ENCODE measurements at places on chromosomes 1 and 21.

DNA sequence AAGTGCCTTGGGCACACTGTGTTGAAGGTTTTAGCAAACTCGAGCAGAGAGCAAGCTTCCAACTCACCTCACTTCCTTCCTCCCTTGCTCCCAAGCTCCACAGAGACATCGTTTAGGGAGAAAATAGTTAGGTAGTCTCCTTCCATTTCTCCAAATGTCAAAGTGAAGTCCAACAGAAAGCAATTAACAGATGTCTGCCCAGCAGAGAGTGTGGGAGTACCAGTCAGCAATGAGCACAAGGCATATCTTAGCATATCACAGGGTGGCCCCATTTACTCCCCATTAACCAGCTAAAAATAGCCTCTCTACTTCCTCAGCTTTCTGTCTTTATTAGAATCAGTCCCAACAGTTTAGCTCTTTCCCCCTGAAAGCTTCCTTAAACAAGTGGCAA lies 334.2 kb upstream of the CAMK1G start:
- DNase-seq, result no peak

DNA sequence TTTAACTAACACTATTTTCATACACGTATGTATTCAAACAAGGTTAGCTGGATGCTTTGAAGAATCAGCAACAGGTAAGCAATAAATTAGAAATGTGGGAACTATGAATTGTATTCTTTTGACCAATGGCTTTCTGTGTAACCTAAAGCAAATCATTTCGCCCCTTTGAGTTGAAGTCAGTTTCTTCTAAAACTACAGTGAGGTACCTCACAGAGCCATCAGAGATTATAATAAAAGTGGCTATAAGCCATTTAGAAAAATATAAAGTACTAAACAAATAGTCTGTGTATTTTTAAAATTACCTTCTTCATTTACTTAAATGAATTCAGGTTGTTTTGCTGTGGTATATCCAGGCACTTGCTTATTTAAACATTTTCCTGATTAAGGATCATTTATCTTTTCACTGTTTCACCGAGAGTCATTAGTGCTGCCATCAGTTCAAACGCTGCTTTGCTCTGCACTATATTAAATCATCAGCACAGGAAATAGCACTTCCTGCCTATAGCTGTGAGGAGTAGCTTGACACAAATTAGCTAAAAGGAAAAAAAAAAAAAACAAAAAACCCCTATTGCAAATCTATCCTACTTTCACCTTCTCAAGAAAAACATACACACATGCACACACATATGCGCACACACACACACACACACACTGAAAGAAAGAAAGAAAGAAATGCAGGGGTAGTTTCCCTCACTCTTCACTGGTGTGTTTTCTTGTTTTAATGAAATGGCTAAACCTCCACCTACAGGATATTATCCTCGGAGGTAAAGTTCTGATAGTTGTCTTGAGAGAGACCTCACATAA lies 39.8 kb upstream of the C1orf105 start:
- DNase-seq, result no peak

GRCh38 chr1:156727926-156728598 lies at the start of gene METTL25B:
METTL25B (plus strand) TSS chr1:156728469; CDS start chr1:156729105, 636 bp downstream.
- no peak for DNase-seq

- DNase-seq, result peak; percentile 11
These were observed 4.6 kb downstream of the FCRLB start for GRCh38 chr1:161725908-161726472.

DNA sequence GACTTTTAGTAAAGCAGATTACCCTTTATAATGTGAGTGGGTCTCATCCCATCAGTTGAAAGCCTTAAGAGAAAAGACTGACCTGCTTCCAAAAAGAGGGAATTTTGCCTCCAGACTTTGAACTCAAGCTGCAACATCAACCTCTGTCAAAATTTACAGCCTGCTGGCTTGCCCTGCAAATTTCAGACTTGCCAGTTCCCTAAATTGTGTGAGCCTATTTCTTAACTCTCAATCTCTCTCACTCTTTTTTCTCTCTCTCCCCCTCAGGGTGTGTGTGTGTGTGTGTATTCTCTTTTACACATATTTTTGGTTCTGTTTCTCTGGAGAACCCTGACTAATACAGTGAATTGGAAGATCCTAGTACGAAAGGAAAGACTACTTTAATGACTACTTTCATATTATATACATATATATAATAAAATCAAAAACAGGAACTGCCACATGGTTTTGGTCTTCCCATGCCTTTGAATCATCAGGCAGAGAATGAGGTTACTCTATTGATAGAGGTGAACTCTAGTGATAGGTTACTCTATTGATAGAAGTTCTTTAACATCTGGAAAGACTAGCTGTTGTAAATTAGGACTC lies 6.4 kb downstream of the OR2C3 start:
- no peak for DNase-seq

GRCh38 chr1:78721136-78721535 lies 71.5 kb downstream of the IFI44 start:
- no peak for DNase-seq

DNA sequence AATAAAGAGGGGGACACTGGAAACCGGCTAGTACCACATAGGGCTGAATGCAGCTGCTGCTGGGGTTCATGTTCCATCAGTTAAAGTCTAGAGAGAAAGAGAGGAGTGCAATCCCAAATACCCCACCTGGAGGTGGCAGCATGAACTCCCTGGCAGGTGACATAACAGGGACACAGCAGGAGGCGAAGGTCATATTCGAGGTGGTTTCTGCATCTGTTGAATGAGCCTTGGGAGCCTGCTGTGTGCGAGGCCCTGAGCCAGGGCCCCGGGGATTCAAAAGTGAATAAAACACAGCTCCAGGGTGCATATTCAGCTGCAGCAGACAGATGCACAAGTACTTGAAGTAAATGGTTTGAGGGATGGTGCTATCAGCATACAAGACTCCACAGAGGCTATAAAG lies 456.8 kb downstream of the SETD4 start:
- no peak for DNase-seq

DNA sequence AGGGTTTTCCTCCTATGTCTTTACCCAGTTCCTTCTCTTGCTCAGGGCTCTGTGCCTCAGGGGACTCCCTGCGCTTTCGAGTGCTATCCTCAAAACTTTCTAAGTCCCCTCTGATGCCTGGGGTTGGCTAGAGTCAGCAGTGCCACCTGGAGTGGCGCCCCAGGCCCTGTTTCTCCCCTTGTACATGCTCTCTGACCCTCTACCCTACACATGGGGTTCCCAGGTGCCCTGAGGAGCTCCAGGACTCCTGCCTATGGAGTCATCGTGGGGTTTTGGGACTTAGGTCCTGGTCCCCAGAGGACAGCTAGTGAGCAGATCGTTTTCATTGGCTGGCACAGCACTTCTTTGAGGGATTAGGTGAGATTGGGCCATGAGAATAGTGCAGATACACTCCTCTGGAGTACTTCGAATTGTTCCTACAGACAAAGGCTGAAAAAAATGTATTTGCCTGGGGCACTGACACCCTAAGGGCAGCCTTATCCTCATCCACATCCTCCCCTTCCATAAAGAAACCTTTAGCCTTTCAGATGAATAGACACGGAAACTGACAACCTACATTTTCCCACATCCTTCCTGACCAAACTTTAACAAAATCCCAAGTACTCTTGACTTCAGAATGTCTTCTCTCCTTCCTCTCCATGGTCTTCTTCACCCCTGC lies 41.5 kb downstream of the LGR6 start:
- DNase-seq, result no peak

- DNase-seq, result no peak
These were observed 42.1 kb downstream of the RRAGC start for GRCh38 chr1:38817267-38818174.

Data from stimulated activated CD8-positive, alpha-beta memory T cell treated with anti-CD3 and anti-CD28 coated beads, Interleukin-12 subunit alpha, Interleukin-12 subunit beta, amount 100 ng/mL, for 4 hours (primary cell).